ENCODE measurements at places on chromosomes 1 and 21.

GRCh38 chr1:99768524-99769245, 2.2 kb upstream of the FRRS1 start:
- no peak for DNase-seq

DNA sequence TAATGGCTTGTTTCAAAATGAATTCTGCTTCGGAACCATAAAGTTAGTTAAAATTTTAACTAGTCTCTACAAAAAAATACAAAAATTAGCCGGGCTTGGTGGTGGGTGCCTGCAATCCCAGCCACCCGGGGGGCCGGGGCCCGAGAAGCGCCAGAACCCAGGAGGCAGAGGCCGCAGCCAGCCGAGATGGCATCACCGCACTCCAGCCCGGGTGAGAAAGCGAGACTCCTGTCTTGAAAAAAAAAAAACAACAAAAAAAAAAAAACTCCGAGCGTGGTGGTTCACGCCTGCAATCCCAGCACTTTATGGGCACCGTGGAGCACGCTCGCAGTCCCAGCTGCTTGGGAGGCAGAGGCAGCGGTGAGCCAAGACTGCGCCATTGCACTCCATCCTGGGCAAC, 781.4 kb downstream of the BRINP3 start:
- no peak for DNase-seq

DNA sequence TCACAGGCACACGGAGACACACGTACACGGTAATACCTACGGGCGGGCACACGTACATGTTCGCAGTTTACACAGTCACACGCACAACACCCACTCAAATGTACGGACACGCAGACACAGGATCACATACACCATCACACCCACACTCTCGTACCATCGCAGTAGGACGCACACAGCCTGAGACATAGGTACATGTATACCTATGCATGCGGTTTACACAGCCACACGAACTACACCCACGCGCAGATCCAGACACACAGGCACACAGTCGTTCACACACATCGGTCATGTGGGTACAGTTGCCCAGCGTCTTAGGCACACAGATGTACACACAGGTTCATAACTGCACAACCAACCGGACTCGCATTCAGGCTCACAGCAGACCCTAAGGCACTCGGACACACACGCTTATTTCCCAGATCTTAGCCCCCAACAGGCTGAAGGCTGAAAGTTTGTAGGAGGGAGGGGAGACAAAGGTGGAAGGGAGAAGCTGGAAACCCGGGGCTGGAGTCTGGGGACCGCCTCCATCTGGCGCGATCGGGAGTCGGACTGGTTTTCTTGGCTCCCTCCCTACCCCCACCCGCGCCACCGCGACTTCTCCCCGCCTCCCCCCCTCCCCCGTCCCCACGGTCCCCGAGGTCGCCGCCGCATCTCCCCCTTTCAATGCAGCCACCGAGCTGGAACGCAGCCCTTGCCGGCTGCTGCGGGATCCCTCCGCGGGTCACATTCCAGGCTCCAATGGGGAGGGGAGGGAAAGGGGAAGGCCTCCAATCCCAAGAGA, 51.9 kb upstream of the SYNC start:
- DNase-seq, result peak; percentile 32

GRCh38 chr21:14243874-14244273, 27.9 kb downstream of the RBM11 start:
- DNase-seq, result no peak

DNA sequence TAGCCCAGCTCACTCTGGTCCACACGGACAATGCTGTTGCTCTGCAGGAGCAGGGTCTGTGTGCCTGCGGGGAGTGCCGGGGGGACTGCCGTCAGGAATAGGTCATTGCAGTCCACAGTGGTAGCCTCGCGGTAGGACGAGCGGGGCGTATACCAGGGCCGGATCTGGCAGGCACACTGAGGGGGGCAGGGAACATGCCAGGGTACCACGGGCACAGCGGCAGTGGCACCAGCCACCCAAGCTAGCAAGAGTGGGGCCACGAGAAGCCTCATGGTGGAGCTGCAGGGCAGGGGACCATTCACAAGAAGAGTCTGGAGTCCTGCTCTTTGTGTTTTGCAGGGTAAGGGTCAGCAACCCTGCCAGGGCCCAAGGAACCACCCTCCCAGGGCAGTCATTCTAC, 65.8 kb downstream of the LRRN2 start:
- no peak for DNase-seq

GRCh38 chr1:16015491-16015890, 2.4 kb downstream of the HSPB7 start:
- DNase-seq, result no peak

GRCh38 chr1:159868766-159869165, 6.3 kb upstream of the VSIG8 start:
- no peak for DNase-seq

DNA sequence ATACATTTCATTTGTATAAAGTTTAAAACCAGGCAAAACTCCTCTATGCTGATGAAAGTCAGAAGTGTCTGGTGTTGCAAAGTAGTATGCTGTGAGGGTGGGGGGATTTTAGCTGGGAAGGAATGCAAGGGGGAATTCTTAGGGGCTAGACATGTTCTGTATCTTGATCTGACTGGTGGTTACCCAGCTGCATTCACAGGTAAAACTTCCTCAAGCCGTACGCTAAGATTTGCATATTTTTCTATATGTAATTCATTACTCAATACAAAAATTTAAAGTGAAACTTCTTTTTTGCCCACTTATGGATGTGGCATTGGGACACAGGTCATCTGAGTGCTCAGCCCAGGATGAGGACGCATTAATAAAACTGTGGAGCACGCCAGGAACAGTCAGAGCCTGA, 323.3 kb downstream of the PAPPA2 start:
- no peak for DNase-seq

GRCh38 chr1:184036517-184036949, 995 bp downstream of the COLGALT2 start:
- no peak for DNase-seq

DNA sequence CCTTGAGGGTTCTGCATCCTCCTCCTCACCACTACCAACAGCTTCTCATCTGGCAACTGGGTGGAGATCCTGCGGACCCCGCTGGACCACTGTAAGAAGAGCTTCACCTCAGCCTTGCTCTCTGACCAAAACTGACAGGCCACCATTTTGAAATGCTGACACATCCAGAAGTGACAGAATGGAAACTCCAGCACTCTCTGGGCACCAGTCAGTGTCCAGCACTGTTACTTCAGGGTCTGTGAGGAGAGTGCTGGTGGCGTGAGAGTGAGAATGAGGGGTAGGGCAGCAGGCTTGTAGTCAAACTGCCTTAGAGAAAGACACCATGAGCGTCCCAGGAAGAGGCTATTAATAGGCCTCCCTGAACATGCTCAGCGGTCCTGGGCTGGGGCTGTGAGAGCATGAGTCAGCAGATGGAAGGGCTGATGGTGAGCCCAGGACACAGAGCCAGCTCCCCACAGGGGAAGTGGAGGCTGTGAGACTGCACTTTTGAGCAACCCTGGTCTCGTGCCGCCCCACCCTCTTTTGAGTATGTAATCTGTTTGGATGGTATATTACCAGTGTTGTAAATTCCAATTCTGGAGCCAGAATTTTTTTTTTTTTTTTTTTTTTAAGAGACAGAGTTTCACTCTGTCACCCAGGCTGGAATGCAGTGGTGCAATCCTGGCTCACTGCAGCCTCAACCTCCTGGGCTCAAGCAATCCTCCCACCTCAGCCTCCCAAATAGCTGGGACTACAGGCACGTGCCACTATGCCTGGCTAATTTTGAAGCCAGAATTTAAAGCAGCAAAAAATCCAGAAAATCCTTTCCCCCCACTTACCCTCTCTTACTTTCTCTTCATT, 34.4 kb upstream of the SLC30A1 start:
- DNase-seq, result no peak

DNA sequence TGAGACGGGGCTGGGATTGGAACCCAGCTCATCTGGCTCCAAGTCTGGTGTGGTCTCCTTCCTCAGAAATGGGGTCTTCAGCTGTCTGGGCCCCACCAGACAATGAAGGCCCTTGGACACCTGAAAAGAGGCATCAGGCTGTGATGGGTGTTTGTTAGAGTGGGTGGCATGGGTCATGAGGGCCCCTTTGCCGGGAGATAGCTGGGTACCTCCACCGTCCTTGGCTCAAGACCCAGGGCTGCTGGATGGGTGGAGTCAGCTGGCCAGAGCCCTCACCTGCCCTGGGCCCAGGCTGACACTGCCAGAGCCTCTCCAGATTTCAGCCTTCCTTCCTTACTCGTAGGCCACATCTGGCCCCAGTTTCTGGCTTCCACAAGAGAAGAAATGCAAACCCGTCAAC, 13.4 kb upstream of the TTC22 start:
- DNase-seq, result no peak

GRCh38 chr1:208077232-208078075, 166.5 kb upstream of the CD34 start:
- no peak for DNase-seq

- DNase-seq, result no peak
Measured at GRCh38 chr1:93659822-93660503, 21.7 kb downstream of the BCAR3 start.

DNA sequence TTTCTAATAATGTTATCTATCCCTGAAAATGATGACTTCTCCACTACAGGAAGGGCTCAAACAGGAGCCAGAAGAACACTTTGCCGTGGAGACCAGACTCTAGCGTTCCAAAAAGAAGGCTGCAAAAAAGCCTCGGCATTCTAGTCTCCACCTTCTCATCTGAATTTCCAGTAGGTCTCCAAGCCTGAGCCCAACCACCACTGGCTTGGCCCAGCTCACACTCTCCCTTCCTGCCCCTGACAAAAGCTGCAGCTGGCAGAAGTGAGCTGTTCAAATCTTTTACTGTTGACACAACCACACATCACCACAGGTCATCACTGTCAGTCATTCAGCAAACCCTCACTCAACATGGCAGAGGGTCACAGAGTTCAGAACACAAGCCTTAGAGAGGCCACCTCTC, 69.3 kb downstream of the CAMK2N1 start:
- no peak for DNase-seq

DNA sequence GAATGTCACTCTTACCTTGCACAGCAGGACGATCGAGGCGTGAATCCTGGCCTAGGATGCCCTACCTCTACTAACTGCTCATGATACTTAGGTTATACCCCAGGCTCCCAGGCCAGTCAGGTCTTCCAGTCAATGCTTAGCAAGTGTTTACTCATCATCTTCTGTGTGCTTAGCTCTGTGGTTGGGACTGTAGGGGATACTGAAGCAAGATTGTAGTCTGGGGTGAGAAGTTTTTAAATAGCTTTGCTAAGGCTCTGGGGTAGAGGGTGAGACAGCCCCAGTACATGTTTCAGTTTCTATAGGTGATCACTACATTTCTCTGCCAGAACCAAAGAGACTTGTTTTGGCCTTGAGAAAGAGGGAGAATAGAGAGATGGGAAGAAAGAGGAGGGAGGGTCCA, 250.8 kb upstream of the KIAA0040 start:
- DNase-seq, result no peak

GRCh38 chr1:53804791-53805505, 33.1 kb downstream of the NDC1 start:
- no peak for DNase-seq

- DNase-seq, result no peak
Measured at GRCh38 chr21:15870819-15871218, 141.0 kb downstream of the USP25 start.

GRCh38 chr1:206912445-206913095, 9.2 kb downstream of the FCMR start:
- DNase-seq, result no peak

DNA sequence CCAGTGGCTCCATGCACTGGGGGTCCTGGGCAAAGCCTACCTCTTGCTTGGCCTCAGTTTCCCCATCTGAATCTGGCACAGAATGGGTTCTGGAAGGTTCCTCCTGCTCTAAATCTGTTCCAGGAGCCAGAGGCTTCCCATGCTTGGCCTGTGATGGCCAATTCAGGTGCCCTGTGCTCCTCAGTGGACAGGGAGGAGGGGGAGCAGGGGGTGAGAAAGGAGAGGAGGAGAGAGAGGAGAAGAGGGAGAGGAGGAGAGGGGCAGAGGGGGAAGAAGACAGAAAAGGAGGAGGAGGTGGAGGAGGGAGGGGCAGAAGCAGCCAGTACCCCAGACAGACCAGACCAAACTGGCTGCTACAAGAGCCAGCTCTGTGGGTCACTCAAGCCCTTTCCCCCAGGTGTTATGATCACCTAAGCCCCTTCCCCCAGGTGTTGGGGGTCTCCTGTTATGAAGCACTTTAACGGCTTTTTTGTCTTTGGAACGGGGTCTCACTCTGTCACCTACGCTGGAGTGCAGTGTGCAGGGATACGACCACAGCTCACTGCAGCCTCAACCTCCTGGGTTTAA, 43.7 kb downstream of the TRIM11 start:
- DNase-seq, result no peak

DNA sequence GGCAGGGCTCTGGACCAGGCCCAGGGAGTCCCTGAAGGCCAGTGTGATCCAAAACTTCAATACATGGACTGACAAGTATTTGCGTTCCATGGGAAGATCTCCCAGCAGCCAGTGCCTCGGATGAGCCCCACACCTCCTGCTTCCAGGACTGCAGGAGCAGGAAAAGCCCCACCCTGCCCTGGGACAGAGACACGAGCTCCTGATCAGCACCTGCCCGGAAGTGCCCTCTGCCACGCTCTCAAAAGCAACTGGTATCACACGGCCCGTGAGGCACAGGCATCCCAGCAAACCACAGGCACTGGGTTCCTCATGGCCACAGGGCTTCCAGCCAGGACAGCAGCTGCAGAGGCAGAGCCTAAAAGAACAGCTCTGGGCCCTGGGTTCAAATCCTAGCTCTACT, 48.6 kb downstream of the ACOT7 start:
- DNase-seq, result no peak

DNA sequence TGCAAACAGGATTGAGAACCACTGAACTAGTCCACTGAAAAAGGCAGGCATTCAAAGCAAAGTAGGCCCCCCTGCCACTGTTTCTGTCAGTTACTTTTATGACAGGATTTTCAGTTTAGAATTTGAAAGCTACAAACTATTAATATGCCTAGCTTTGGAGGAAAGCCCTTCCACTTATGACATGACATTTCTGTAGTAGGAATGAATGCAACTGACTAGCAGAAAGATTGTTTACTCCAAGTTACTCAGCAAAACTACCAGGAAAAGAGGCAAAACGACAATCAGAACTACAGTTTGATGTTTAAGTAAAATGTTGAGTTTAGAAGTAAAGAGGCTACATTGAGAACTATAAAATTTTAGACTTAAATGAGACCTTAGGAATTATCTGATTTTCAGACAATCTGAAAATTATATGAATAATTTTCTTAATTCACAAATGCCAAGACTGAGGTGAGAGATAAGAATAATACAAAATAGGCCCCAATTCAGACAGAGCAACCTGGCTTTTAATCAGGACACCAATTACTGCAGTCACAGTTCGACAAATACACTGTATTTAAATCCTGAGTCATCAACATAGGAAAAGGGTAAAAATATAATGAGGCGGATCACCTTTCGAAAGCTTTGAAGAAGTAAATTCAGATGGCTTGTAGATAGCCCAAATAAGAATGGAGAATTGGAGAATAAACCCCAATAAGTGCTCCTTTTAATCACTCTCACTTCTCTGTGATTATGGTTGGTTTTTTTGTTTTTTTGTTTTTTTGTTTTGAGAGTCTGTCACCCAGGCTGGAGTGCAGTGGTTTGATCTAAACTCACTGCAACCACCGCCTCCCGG, 2.2 kb downstream of the PRKAB2 start:
- no peak for DNase-seq

Data from stimulated activated CD4-positive, alpha-beta T cell treated with anti-CD3 and anti-CD28 coated beads, Interleukin-4, amount 100 ng/mL, for 48 hours (primary cell).